ENCODE measurements at places on chromosomes 3 and 15.
A peak's percentile ranks its signal among the peaks of the same experiment; 100 is the strongest.

DNA sequence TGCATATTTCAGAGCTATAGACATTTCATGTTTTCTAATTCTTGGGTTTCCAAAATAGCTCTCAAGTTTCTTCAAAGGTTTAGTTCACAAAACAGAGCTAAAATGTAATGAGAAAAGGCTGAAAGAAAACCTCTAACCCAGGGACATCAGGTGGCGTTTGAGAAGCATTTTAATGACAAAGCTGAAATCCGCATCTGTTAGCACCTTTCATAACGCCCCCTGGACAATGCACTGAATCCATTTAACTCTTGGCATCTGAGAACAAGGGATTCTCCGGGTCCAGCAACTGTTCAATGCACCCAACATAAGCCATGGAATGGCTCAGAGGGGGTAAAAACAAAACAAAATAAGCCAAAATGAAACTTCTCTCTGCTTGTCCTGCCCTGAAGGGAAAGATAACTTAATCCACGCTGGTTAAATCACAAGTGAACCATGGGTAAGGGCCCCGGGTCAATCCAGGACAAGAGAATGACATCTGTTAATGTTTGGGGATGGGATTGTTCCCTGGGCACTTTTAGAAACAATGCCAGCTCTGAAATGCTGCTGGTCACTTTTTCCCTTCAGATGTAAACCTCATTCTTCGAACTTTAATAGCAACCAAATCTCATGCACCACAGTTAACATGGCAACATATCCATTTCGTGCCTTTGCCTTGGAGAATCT lies 466.2 kb upstream of the ADAMTS9 start:
- no peak for DNase-seq

- DNase-seq, result peak; percentile 84
These were observed 61.6 kb upstream of the TGFBR2 start for GRCh38 chr3:30544812-30545211.

GRCh38 chr3:46400000-46400734 lies 6.7 kb downstream of the CCR5AS start:
- DNase-seq, result no peak

DNA sequence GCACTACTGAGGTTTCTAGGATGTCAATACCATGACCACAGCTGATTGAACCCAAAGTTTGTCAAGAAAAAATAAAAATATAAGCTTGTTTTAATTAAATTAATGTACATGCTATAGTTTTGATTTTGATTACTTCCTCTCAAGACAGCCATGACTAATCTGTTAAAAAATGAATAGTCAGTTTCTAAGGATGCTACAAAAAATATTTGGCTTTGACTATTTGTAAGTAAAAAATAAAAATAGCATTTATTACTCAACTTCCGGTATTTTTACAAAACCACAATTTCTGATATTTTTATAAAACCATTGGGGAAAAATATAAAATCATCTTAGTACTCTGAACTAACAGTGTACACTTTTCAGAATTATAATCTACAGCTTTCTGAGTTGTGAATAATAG lies 12.1 kb upstream of the TEX9 start:
- DNase-seq, result no peak

DNA sequence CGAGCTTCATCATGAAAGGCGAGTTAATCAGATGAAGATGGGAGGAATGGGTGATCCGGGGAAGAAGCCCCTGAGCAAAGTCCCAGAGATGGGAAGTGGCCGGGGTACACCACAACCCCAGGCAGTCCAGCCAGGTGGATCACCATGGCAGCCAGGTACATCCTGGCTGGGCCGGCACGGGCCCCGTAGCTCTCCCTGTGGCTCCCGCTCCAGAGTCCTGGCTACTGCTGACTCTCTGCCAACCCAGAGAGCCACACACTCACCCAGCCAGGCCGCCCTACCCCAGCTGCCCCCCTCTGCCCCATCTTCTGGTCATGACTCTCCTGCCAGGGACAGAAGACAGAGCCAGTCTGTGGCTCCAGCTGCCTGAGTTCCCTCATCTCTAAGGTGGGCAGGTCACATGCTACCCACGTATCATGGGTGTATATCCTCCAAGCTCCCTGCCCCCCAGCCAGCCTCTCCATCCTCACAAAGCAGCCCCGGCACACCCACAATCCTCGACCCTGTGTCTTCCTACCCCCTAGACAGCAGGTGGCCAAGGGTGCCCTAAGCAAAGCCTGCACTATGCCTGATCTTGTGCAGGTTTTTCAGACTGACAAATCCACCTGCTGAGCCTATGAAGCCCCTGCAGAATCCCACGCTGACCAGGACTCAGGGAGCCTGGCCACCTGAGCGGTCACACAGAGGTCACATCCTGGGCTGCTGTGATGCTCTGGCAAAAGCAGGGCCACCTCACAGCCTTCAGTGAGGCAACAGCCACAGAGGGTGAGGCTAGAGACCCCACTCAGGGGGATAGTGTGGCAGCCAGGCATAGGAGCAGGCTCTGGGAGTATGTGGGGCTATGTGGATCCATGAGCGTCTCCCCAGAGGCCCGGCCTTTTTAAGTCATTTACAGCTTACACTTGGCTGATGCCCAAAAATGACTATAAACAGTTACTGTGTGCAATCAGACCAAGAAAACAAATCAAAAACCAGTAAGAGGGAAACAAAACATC lies 13.2 kb downstream of the XXYLT1 start:
- no peak for DNase-seq

DNA sequence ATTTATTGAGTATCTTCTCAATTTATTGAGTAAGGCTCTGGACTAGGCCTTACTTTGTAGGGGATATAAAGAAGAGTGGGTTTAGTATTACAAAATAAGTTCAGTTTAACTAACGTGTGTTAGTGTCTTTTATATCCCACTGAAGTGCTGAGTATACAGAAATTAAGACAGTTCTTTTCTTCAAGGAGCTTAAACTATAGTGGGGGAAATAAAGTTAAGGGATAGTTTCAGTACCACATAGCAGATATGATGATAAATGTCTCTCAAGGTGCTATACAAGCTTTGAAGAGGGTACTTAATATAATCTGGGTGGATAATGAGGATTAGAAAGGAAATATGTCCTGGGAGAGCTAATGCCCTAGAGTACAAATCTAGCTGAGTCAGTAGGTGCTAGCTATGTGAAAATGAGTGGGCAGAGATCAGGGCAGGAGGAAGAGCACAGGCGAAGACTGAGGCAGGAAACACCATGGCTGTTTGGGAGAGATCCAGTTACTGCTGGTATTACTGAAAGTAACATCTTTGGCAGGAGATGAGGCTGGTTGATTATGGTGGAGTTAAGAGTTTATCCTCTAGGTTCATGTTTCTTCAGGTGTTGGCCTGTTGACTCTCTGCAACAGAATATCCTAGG lies 46.0 kb downstream of the TEX9 start:
- DNase-seq, result no peak

- DNase-seq, result no peak
These were observed 45.7 kb downstream of the ARMC8 start for GRCh38 chr3:138232705-138233364.

DNA sequence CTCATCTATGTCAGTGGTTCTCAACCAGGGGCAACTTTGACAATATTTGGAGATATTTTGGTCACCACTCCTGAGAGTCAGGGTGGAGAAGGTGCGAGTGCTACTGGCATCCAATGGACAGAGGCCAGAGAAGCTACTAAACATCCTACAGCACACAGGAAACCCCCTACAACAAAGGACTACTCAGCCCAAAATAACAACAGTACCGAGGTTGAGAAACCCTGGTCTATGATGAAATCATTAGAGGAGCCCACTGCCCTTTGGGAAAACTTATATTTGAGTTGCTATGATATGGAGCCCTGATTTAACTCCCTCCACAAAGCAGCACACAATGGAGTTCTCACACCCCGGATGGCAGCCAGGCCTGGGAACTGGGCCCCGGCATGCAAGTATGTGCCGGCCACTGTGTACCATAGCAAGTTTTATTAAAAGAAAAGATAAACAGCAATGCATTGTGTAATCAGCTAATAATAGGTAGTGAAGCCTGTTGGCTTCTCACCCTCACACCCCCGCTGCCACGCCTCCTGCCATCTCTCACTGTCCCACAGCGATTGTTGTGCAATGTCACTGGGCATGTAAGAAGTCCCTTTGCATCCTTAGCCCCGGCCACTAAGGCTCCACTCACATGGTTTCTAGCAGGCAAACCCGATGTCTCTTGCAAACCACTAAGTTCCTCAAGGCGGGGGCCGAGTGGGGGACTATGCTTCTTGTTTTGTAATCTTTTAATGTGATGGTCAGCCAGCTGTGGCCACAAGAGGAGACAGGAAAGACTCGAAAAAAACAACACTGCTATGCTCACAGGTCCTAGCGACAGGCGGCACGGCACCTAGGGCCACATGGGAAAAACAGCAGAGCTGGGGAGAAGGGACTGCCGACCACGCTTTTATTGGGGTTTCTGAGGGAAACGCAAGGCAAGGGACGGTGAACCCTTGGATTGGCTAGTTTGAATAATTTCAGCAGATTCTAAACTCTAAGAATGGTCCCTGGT lies 110.0 kb downstream of the AQP9 start:
- no peak for DNase-seq

GRCh38 chr3:55165278-55165677 lies 237.4 kb upstream of the LRTM1 start:
- peak; percentile 63 for DNase-seq

GRCh38 chr15:68479406-68479805 lies 47.4 kb upstream of the ITGA11 start:
- DNase-seq, result peak; percentile 79

DNA sequence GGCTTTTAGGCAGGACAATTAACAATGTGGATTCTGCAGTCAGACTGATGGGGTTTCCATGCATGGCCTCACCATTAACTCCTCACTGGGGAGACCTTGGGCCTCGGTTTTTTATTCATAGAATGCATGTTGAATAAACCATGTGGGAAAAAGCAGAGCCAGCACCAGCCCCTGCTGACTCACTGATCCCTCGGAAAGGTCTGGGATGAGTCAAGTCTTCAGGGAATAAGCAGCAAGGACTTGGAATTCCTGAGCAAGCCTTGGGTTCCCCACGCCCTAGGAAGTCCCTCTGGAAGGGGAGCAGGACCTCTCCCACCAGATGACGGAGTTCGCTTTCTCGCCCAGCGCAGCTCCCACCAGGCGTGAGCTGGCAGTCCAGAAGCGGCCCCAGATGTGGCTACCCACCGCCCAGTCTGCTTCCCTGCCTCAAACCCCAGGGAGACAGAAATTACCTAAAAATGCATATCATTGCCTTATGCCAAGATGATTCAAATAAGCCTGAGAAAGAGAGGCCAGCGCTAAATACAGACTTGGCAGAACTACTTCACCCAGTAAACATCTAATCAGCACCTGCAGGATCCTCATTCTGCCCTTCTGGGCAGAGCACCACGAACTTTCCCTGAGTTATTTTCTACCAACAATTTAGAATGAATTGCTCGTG lies 45.4 kb downstream of the BTD start:
- peak; percentile 99 for DNase-seq

GRCh38 chr3:127222664-127223063 lies 29.7 kb downstream of the PRR23E start:
- no peak for DNase-seq

DNA sequence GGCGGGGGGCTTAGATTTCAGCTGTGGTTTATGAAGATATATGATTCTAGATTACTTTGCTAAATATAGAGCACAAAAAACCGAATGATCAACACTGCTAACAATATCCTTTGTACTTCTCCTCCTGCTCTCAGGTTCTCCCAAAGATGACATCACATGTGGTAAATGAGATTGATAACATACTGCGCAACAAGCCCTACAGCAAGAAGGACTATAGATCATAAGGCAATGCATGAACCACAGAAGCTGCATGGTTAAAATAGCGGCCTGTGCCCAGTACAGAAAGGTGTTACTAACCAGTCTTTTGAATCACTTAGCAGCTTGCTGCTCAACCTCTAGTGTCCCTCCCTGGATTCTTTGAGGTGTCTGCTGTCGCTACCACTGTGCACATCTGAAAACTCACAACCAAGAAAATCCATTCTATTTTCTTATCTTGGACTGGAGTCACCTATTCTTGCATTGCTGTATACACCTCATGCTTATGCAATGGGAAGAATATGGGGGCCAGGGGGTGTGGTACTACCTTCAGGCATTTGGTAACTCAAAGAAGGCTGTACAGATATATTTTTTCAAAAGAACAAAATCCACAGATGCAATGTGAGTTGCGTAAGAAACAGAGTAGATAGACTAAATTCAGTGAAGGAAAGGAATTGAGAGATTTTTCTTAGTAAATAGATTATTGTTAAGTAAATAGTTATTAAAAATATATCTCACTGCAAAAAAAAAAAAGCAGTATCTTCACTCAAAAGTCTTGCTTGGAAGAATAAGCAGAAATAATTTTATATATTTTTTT lies 18.2 kb downstream of the SSR3 start:
- no peak for DNase-seq

DNA sequence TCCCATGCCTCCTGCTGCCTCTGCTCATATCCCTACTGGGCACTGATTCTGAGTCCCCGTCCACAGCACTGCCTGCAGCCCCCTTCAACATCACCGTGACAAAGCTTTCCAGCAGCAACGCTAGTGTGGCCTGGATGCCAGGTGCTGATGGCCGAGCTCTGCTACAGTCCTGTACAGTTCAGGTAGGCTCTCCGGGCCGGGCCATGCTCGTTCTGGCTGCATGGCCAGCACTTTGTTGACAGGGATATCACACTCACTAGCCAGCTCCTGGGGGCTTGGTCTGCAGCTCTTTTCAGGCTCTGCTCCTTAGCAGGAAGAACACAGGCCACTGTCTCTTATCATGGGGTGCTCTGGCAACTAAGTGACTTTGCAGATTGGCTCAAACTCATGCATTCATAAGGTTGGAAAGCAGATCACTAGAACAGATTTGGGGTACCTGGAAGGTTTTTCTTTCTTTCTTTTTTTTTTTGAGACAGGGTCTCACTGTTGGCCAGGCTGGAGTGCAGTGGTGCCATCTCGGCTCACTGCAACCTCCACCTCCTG lies 6.0 kb downstream of the TYRO3 start:
- no peak for DNase-seq

- DNase-seq, result no peak
These were observed 78.5 kb upstream of the FAM174B start for GRCh38 chr15:92733934-92734521.

- DNase-seq, result no peak
These were observed 39.2 kb upstream of the HERC1 start for GRCh38 chr15:63872759-63873510.

- no peak for DNase-seq
These were observed 88.5 kb downstream of the XRN1 start for GRCh38 chr3:142359367-142359766.

DNA sequence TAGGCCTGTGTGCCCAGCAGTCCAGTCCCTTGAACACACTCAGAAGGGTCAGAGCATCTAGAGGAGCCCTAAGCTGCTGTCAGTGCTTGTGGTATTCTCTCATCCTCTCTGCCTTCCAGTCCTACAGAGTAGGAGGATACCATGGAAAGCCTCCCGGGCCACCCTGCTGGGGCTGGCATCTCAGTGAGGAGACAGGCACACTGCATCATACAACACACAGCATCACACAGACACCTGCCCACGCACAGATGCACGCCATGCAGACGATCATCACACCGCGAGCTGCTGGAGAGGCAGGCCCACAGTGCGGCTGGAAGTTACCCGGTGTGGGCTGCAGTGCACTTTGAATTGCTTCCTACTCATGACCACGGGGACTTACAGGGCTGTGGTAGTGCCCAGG lies 15.2 kb downstream of the GABRA5 start:
- no peak for DNase-seq

- DNase-seq, result no peak
These were observed 272.4 kb downstream of the THRB start for GRCh38 chr3:24222165-24222805.

- no peak for DNase-seq
These were observed 446.8 kb downstream of the WDR72 start for GRCh38 chr15:53312707-53313106.

- peak; percentile 10 for DNase-seq
These were observed 65.9 kb downstream of the CACNA2D3 start for GRCh38 chr3:54188176-54188791.
